ENCODE measurements at places on chromosomes 2 and 18.
A peak's percentile ranks its signal among the peaks of the same experiment; 100 is the strongest.

DNA sequence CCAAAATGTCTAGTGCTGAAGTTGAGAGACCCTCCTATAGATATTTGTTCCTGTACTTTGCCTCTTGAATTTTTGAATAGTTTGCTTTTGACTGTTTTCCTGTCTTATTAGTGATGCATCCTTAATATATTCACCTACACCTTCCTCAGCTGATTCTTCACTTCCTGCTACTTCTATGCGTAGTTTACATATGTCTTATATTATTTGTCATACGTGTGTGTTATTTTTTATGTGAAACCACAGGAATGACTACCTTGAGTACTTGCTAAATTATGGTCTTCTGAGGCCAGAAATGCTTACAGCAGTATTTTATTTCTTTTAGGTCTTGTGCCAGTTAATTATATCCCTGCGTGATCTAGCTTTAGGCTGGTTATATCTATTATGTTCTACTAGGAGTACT is 9.9 kb downstream of the UBE2E3 start:
- no peaks in the 10 kb centered on the region for H3K27me3 ChIP-seq
- DNase-seq: no peak
- peaks cover 29% of the 10 kb centered on the region for H3K36me3 ChIP-seq

DNA sequence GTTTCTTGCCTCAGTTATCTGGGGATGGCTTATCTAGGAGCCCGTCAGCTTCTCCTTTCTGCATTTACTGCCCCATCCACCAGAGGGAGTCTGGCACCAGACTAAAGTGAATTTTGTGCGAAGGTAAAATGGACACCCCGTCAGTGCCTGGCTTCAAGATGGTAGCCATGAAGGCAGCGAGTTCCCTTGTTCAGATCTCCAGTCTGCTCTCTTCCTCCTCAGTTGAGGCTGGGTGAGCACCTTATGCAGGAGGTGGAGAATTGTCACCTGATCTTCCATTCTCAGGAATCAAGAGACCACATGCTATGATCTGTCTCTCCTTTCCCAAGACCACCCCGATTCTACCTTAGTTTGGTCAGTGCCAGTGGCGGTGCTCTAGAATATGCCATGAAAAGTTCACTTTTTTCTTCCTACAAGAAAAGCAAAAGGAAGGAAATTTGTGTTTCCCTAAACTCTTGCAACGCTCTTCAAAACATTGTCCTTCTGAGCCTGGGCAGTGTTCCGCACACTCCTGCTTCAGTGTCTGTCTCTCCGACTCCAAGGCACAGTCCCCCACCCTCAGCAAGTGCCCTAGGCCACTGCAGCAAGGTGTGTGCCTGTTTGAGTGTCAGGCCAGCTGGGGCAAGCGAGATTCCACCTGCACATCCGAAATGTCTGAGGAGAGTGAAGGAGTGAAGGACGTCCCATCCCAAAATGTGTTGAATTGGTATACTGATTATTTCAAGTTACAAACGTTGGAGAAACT is 168.6 kb downstream of the SS18 start:
- no peak overlapping the region for H3K4me3 ChIP-seq
- no peaks in the 10 kb centered on the region for H3K36me3 ChIP-seq
- peak; percentile 38 for DNase-seq
- no peaks in the 10 kb centered on the region for H3K27me3 ChIP-seq
- H3K4me1 ChIP-seq: no peaks in the 10 kb centered on the region
- no peak overlapping the region for H3K27ac ChIP-seq

DNA sequence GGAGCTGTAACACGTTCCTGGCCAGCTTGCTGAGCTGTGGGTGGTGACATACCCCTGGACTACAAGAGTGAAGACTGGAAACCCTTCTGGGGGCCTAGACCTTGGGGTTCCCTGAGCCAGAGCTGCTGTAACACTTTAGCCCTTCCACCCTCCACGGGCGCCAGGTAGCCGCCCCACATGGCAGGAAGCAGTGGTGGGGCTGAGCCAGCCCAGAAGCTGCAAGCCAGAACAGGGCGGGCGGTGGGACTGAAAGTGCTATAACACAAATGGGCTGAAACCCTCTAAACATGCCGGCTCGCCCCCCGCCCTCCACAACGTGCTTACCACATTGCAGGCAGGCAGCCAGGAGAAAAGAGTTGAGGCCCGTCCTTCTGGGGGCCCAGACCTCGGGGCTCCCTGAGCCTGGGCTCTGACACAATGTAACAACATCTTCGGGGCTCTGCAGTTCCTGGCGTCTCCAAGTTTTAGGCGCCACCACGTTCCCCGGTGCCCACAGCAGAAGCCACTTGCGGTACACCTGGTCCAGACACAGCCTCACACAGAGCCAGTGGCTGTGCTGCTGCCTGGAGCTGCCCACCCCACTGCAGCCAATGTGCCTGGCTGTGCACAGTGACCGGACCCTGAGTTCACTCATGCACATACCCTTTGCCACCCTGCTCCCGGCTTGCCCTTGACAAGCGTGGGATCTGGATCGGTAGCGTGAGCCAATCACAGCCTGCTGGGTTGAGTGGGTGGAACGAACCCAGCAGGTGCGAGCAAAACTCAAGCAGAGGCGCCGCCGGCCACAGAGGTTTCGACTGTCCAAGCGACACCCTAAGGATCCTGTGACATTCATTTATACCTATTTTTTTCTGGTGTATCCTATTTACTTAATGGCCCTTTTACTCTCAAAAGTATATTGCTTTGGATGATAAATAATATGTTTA is 127.4 kb upstream of the FHL2 start:
- DNase-seq: no peak
- H3K36me3 ChIP-seq: no peaks in the 10 kb centered on the region
- no peak overlapping the region for H3K4me3 ChIP-seq
- H3K4me1 ChIP-seq: no peaks in the 10 kb centered on the region
- H3K27me3 ChIP-seq: no peaks in the 10 kb centered on the region

- H3K27me3 ChIP-seq: no peaks in the 10 kb centered on the region
- H3K27ac ChIP-seq: no peak overlapping the region
- H3K4me3 ChIP-seq: no peak overlapping the region
- H3K4me1 ChIP-seq: no peaks in the 10 kb centered on the region
- no peak for DNase-seq
- H3K36me3 ChIP-seq: no peaks in the 10 kb centered on the region
These were observed 673.4 kb downstream of the SLC4A3 start for GRCh38 chr2:220300806-220301205.

- H3K27ac ChIP-seq: no peak overlapping the region
- H3K27me3 ChIP-seq: no peaks in the 10 kb centered on the region
These were observed 95.4 kb upstream of the AQP4 start for GRCh38 chr18:26960911-26961310.

DNA sequence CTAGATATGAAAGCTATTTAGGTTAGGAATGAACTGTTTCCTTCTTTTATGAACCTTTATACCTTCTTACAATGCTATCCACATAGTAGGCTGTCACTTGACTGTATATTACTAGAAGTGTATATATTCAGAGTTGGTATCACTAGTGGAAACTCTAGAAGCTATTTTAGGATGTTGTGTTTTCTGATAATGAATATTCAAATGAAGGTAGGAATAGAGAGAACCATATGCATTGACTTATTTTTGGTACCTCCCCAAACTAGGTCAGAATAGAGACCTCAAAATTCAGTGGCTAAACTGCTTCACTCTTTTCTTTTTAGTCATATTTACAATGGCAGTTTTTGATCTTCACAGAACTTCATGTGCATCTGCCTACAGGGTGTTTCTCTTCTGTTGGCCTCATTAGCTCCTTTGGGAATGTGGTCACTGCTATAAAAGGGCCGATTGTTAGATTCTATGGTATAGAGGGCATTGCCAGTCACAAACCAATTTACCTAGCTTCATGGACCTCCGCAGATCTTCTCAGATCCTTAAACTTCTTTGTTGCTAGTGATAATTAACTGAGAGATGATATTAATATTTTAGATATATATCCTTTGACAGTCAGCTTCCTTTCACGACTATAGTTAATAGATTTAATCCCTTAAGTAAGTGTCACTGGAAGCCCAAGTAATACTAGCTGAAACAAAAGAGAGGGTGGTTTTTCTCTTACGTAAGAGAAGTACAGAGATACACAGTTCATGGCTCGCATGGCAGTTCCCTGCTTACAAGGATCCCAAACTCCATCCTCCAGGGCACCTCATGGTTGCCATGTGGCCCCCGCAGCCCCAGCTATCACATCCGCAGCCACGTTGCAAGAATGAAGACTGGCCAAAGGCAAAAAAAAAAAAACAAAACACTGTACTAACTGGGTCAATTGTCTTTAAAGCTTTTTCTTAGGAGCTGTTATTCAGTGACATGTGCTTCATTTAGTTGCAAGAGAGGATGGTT is 61.0 kb downstream of the TSPYL6 start:
- H3K27ac ChIP-seq: no peak overlapping the region
- no peak overlapping the region for H3K4me3 ChIP-seq
- DNase-seq: no peak
- no peaks in the 10 kb centered on the region for H3K4me1 ChIP-seq

GRCh38 chr18:55688030-55688429 is 100.0 kb upstream of the TCF4 start:
- no peaks in the 10 kb centered on the region for H3K36me3 ChIP-seq
- H3K27ac ChIP-seq: no peak overlapping the region
- H3K4me1 ChIP-seq: no peaks in the 10 kb centered on the region

DNA sequence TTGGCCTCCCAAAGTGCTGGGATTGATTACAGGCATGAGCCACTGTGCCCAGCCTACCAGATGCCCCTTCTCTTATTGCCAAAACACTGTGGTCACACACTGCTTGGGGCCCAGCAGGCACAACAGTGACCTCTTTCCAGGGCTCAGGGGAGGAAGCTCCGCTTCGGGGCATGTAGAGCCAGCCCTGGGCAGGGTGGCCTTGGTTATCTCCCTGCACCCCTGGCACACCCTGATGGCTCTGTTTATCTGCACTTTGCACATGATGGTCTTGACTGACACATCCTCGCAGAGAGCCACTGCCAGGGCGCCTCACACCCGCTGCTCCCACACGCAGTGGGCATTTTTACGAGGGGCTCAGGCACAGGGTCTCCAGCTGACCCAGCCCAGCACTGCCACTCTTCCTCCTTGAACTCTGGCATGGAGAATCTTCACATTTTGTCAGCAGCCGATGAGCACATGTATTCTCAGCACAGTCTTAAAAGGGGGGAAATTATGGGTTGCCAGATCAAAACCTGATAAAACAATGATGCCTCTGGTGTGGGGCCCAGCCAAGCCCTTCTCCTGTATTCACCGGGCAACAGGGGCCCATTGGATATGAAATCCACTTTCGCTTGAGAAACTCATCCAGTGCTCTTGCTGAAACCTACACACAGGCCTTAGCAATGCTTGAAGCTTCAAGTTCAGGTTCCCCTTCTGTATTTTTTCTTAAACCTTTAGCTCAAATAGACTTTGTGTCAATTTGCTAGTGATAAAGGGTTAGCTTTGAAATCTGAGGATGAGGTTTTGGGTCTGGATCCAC is 5.9 kb downstream of the GYPC start:
- H3K4me1 ChIP-seq: peaks cover 94% of the 10 kb centered on the region
- no peaks in the 10 kb centered on the region for H3K27me3 ChIP-seq
- DNase-seq: no peak
- H3K4me3 ChIP-seq: peak overlapping the region; percentile 62
- H3K36me3 ChIP-seq: peaks cover 54% of the 10 kb centered on the region

- no peaks in the 10 kb centered on the region for H3K36me3 ChIP-seq
- no peak overlapping the region for H3K4me3 ChIP-seq
- H3K27ac ChIP-seq: no peak overlapping the region
- no peak for DNase-seq
These were observed 35.7 kb downstream of the ZNF516 start for GRCh38 chr18:76459312-76459686.

- no peaks in the 10 kb centered on the region for H3K4me1 ChIP-seq
- H3K27me3 ChIP-seq: peaks cover 2% of the 10 kb centered on the region
These were observed 92.5 kb downstream of the KCNF1 start for GRCh38 chr2:11004199-11004598.

DNA sequence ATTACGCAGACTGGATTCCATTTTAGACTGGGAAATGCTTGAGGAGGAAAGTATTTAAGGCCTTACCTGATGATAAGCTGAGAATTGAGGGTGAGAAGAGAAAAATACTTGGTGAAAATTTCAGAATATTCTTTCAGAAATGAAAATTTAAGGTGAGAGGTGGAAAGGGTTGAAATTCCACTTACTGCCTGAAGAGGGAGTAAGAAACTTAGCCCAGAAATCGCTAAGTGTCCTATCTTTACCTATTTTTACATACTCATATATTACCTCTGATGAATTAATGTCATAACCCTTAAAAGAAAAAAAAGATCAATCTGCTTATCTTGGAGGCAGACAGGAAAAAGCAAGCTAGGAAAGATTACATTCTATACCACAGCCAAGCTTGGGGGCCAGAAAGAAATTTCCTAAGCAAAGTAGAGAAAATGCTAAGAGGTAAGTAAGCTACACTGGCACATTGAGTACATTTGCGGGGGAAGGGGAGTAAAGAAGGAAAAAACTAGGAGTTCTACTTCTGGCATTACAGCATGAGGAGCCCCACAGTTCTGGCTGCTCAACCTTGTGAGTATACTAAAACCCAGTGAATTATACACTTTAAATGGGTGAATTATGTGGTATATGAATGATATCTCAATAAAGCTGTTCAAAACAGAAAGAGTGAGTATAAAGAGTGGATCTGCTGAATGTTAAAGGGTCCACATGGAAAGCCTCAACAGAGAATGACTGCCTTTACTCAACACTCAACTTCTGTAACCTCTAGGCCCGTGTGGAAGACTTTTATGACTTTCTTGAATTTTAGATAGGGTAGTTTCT is 33.8 kb downstream of the SMC6 start:
- DNase-seq: no peak
- peaks cover 37% of the 10 kb centered on the region for H3K36me3 ChIP-seq
- no peaks in the 10 kb centered on the region for H3K27me3 ChIP-seq
- no peak overlapping the region for H3K27ac ChIP-seq
- H3K4me1 ChIP-seq: no peaks in the 10 kb centered on the region

GRCh38 chr2:104431701-104432121 is 422.2 kb upstream of the POU3F3 start:
- no peak for DNase-seq
- no peaks in the 10 kb centered on the region for H3K36me3 ChIP-seq
- H3K27ac ChIP-seq: no peak overlapping the region
- H3K4me3 ChIP-seq: no peak overlapping the region
- peaks cover 3% of the 10 kb centered on the region for H3K4me1 ChIP-seq

DNA sequence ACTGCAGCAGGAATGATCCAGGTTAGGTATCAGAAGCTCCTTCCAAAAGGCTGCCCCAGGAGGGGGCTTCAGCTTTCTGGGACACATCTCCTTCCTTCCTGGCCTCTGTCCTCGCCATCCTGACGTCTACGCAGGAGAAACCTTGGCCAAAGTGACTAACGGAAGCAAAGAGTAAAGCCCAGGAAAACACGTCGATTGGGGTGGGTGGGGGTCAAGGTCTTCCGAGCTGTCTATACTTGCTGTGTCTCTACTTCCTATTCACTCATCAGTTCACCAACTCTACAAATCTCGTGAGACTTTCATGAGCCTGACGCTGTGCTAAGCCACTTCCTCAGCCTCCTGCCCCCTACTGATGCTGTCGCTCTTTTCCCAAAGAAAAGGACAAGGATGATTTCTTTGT is 212.6 kb downstream of the TNS1 start:
- peaks cover 15% of the 10 kb centered on the region for H3K4me1 ChIP-seq
- no peak overlapping the region for H3K27ac ChIP-seq

- peaks cover 75% of the 10 kb centered on the region for H3K27me3 ChIP-seq
- no peak within 1 kb of the TSS for H3K27ac ChIP-seq
- peaks cover 20% of the 10 kb centered on the region for H3K4me1 ChIP-seq
- H3K36me3 ChIP-seq: no peaks in the 10 kb centered on the region
These were observed at the start of gene MYO5B for GRCh38 chr18:50194631-50195532. Gene MYO5B, minus strand, starts transcription at chr18:50195147. Its CDS starts 354 bp downstream, at chr18:50194793.

Measured in activated naive CD8-positive, alpha-beta T cell treated with anti-CD3 and anti-CD28 coated beads, Interleukin-2, amount 50 U/mL, for 24 hours (primary cell).